ENCODE measurements at places on chromosomes 13 and 19. TPM values are rescaled to one million over a fixed set of nuclear protein-coding genes. Genes with fewer than 3 reads are reported as not detected.

ERVK3-1 gene
- 28.4 TPM for total RNA-seq

HSD17B14 gene
- 21.5 TPM for total RNA-seq

SHD gene
- total RNA-seq = not detected

NTN5 gene
- not detected for total RNA-seq

ZNF610 gene
- total RNA-seq = 0.97 TPM

CYP2F1 gene
- total RNA-seq = not detected

GJB2 gene
- not detected for total RNA-seq

ACTMAP gene
- total RNA-seq = 9.1 TPM

KIR2DL4 gene
- not detected for total RNA-seq

ERICH4 gene
- total RNA-seq = not detected

Data from endothelial cell of umbilical vein (primary cell).